ENCODE measurements at places on chromosomes 7 and 10.
A peak's percentile ranks its signal among the peaks of the same experiment; 100 is the strongest.

GRCh38 chr10:89494068-89494467 is 41.3 kb downstream of the SLC16A12 start:
- DNase-seq: no peak

DNA sequence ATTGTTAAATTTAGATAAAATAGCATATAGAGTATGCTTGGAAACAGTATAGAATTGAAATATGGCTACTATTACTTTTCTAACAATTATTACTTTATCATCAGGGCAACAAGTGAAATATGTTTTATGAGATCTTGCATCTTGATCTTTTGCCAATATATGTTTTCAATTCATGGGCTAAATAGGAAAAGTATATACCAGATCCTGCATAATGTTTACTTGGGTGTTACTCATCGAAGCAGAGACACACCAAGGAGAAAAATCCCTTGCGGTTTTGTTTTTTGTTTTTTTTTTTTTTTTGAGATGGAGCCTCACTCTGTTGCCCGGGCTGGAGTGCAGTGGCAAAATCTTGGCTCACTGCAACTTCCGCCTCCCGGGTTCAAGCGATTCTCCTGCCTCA is 541.4 kb downstream of the SUGCT start:
- DNase-seq: no peak

DNA sequence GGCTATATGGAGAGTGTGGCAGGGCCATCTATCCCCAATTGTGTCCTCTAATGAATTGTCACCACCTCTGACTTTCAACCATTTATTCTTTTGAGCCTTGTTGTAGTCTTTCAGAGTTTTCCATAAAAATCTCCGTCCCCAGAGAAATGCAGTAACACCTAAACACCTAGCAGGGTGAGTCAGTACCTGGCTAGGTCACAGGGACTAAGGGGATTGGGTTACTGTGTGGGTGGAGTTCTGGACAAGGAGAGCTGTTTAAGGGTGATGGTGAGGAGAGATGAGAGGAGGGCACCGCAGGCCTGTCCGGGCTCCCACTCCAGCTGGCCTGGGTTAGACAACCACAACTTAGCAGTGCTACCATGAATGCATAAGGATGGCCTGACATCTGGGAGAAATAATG is 186.2 kb upstream of the LYZL1 start:
- DNase-seq: no peak

GRCh38 chr10:48468130-48468790 is 136.6 kb downstream of the ARHGAP22 start:
- no peak for DNase-seq

- DNase-seq: no peak
Observed at GRCh38 chr7:100681491-100682227, 8.1 kb downstream of the GNB2 start.

DNA sequence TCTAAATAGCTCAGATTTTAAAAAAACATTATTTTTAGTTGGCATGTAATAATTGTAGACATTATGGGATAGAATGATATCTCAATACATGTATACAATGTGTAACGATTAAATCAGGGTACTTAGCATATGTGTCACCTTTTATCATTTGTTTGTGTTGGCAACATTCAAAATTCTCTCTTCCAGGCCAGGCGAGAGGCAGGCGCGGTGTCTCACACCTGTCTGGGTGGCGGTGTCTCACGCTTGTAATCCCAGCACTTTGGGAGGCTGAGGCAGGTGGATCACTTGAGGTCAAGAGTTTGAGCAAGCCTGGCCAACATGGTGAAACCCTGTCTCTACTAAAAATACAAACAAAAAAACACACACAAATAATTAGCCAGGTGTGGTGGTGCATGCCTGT is 151.7 kb downstream of the RTKN2 start:
- no peak for DNase-seq

DNA sequence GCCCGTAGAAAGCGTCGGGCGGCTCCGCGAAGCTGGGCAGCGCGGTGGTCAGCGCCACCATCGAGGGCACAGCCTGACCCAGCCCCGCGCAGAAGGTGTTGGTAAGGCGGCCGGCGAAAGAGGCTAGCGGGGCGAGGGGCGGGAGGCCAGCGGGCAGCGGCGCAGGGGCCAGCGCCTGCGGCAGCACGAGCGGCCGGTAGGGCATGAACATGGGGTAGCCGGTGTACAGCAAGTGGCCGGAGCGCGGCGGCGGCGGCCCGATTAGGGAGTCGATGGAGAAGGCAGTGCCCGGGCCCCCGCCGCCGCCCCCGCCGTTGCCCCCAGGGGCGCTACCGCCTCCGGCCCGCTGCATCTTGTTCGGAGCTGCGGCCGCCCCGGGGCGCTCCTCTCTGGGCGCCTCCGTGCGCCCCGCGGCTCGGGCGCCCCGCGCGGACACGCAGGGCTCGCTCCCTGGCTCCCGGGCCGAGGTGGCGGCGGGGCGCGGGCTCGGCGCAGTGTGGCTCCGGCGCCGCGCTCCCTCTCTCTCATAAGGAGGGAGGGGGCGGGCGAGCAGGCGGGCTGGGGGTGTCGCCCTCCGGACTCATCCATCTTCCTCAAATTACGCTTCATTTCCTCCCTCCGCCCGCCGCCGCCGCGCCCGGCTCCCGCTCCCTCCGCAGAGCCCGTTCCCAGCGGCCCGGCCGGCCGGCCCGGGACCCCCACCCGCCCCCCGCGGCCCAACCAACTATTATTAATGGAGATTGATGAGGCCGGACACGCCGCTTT is at the start of gene GBX1:
Gene GBX1 (minus strand): TSS at position 498 of the 765 bp plus-strand sequence. CDS start 146 bp downstream, at position 352.
- DNase-seq: no peak

DNA sequence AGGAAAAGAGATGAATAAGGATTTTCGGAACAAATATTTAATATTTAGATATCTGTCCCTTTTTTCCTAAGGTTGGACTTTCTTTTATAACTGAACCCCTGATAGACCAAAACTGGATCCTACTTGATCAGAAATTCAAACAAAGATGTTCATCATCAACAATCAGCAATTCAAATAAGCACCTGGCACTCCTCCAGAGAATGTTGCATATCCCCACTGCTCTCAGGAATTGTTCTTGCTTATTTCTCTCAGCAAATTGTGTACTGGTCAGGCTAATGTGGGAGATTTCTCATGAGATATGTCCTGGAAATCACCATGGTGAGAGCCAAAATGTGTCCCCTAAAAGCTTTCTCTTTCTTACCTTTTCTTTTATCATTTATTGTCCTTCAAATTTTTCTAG is 40.3 kb upstream of the LHFPL3 start:
- no peak for DNase-seq

DNA sequence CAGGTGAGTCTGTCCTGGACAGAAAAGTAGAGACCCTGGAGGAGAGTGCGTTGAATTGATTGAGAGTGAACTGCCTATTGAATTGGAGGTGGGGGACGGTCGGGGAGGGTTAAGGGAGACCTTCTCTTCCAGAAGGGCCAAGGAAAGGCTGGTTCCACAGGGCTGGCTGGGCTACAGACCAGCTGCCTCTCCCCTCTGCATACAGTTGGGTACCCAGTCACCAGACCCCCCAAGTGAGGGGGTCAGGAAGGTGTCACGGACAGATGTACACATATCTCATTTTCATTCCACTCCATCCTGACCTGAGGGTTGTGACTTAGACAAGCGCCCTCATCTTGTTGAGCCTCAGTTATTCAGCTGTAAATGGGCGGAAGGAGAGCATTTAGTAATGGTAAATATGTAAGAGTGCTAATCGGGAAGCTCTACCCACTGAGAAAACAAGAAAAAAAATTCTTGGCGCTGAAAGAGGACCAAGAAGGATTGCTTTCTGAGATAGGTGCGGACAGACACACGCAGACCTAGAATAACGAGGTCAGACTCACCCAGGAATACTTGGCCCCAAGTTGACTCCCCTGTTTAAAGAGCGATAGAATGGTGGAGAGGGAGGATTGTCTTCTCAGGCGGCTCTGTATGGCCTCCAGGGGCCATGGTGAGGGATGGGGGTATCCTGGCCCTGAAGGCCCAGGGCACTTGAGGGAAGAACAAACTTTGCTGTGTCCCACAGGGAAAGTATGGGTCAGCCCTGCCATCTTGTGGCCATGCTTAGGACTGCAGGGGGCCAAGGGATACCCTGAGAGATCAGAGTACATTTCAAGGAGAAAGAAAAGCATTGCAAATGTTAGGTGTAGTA is 7.2 kb upstream of the MBL2 start:
- DNase-seq: no peak

DNA sequence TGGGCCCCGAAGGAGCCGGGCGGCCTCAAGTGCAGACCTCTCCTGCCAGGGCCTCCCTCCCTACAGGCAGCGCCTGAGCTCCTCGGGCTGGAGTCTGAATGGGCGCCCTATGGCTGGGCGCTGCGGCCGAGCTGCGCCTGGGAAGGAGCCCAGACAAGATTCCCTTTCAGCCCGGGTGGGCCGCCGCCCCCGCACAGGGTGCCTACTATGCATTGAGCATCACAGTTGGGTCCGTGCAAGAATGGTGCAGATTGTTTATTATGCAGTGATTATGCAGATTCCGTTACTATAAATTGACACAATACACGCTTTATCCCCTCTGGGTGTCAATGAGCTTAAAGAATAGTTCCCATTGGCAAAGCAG is 77.2 kb upstream of the PDGFA start:
- DNase-seq: no peak

- no peak for DNase-seq
Observed at GRCh38 chr10:126009650-126010049, 113.3 kb downstream of the FANK1 start.

GRCh38 chr10:100997360-100998182 is 2.0 kb upstream of the LZTS2 start:
- peak; percentile 59 for DNase-seq

GRCh38 chr7:30910411-30911073 is 1.1 kb upstream of the AQP1 start:
- no peak for DNase-seq

DNA sequence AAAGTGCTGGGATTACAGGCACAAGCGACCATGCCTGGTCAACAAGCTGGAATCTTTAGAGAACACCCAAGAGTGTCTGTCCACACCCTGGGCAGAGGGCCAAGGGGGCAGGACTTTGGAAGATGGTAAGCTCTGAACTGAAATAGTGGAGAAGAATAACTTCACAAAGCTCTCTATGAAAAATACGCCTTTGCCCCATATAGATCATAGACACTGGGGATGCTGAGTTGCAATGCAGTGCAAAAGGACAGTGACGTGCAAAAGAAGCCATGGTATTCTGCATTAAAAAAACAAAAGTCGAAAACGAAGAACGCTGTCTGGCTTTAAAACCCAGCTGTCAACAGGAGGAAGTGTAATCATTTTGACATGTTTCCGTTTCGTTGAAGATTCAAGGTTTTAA is 353.6 kb downstream of the CALN1 start:
- DNase-seq: no peak

GRCh38 chr10:77723376-77723775 is 85.8 kb upstream of the KCNMA1 start:
- no peak for DNase-seq

All from stimulated activated CD4-positive, alpha-beta T cell treated with anti-CD3 and anti-CD28 coated beads, Interleukin-1b, Interleukin-23, amount 100 ng/mL, for 1 hour (primary cell).